ENCODE measurements at places on chromosomes 5 and 9. TPM values are rescaled to one million over a fixed set of nuclear protein-coding genes. Genes with fewer than 3 reads are reported as not detected.

DNA sequence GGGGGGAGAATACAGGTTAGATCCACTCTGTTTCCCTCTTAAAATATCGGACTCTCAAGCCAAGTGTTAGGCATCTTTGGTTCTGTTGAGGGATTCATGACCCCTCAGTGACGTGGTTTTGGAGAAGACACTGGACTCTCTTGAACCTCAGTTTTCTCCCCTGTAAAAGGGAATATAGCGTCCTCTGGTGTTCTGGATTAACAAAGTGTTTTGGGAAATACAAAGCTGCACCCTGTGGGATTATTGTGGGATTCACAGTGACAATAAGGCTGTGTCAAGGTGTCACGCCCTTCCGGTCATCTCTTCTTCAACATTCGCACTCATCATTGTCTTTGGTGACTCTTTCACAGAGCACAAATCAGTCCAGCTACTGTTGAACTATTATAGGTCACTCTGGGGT lies 139.0 kb downstream of the IRX1 start:
- no peak for DNase-seq

GRCh38 chr5:168852329-168852728 lies 273.2 kb upstream of the PANK3 start:
- no peak for DNase-seq

SLC6A18 gene
- not detected for total RNA-seq

DNA sequence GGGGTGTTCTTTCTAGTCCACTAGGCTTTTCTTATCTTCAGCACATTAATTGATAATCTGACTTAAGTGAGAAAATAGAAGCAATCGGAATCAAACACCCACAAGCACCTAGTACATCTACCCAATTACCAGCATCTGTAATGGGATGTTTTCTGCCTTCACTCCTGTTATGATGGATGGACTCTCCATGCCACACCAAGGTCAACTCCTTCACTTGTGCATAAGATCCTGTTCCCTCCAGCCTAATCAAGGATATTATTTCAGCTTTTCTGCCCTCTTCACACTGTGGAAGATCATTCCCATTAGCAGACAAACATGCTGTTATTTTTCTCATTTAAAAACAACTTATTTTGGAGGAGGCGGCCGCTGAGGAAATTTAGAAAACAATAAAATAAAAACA lies 162.0 kb upstream of the EDIL3 start:
- DNase-seq = no peak

DNA sequence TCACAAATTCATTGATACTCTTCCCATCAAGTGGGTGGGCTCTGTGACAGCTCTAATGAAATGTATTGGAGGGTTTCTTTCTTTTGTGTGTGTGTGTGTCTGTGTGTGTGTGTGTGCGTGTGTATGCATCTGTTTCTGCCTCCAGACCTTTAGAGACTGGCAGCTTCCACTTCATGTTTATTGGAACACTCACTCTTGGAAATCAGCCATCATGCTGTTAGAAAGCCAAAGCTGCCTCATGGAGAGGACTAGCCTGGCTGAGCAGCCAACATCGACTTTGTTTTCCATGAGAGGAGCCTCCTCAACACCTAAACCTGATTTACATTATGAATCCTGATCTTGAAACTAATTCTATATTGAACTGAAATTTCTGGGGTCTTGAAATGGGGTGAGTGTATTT lies 128.5 kb upstream of the FAM174A start:
- peak; percentile 10 for DNase-seq

PCDHB4 gene
- total RNA-seq = 2.6 TPM

IGFBPL1 gene
- total RNA-seq = not detected

Measured in heart right ventricle (tissue), 16 donors.